ENCODE measurements at places on chromosomes 12 and 14. TPM values are rescaled to one million over a fixed set of nuclear protein-coding genes. Genes with fewer than 3 reads are reported as not detected.
A peak's percentile ranks its signal among the peaks of the same experiment; 100 is the strongest.

The RNASE3 gene
- total RNA-seq: not detected

- no peak for DNase-seq
These were observed 21.3 kb downstream of the GPR68 start for GRCh38 chr14:91223028-91223783.

The STAC3 gene
- 1.6 TPM for total RNA-seq

The FAM181A gene
- 2.4 TPM for total RNA-seq

The FLRT2 gene
- total RNA-seq: 84.0 TPM

The ANG gene
- 0.82 TPM for total RNA-seq

The SERPINA9 gene
- total RNA-seq: not detected

The LRP1-AS gene
- total RNA-seq: not detected

DNA sequence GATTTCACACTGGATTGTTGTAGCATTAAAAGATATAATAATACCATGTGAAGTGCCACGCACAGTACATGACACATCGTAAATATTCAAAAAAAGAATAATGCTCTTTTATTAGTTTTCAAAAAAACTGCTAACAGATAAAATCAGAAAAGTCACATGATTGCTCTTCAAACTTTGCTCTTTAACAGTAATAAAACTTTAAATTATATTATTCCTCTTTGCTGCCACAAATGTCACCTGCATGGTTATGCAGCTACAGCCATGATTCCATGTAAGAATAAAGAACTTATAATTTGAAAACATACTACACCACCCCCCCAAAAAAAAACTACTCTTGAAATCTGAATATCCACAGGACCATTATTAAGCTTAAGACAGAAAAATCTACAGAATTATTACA is 90.0 kb downstream of the SLC2A13 start:
- DNase-seq: no peak

The CPNE6 gene
- 35.5 TPM for total RNA-seq

DNA sequence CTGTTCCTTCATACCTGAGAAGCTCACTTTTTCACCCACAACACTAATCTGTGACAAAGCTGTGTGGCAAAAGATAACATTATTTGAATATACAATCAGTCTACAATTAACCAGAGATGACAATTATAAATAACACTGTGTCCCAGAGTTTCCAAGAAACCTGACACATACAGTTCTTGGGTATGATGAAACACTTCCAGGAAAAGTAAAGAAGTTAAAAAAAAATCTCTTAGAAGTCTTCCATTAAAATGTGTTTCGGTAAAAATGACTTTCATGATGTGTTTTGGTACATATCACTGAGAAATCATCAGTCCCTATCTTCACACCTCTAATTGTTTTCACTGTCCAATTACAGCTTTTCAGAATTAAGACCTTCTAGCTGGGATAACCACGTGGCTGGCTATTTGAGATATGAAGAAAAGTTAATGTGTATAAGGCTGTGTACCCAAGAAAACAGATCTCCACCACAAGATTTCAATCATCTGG is 390.2 kb downstream of the SOX5 start:
- no peak for DNase-seq

DNA sequence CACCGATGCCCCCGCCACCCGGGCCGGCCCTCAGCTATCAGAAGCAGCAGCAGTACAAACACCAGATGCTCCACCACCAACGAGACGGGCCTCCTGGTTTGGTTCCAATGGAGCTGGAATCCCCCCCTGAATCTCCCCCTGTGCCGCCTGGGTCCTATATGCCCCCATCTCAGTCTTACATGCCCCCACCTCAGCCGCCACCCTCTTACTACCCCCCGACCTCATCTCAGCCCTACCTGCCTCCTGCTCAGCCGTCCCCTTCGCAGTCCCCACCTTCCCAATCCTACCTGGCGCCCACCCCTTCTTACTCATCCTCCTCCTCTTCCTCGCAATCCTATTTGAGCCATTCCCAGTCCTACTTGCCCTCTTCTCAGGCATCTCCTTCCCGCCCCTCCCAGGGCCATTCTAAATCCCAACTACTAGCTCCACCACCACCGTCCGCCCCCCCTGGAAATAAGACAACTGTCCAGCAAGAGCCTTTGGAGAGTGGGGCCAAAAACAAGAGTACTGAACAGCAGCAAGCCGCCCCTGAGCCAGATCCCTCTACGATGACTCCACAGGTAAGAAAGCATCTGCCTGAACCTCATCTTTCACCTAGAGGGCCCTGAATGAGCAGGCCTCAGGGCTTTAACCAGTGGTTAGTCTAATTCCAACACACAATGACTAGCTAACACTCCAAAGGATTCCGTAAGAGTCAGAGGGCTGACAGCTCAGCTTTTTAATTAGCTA is 851 bp downstream of the YLPM1 start:
- DNase-seq: no peak

DNA sequence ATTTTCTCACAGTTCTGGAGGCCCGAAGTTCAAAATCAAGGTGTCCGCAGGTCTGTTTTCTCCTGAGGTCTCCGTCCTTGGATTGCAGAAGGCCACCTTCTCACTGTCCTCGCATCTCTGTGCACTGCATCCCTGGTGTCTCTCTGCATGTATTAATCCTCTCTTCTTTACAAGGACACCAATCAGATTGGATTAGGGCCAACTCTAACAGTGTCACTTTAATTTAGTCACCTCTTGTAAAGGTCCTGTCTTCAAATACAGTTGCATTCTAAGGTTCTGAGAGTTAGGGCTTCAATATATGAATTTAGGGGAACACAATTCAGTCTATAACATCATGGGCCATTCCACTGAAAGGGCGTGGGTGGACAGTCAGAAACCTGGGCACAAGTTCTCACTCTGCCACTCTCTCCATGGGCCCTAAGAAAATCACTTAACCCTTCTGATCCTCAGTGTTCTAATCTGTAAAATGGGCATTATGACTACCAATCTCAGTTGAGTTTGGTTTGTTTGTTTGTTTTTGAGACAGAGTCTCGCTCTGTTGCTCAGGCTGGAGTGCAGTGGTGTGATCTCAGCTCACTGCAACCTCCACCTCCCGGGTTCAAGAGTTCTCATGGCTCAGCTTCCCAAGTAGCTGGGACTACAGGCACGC is 41.6 kb upstream of the FGD4 start:
- DNase-seq: no peak

The ABCD2 gene
- 18.3 TPM for total RNA-seq

DNA sequence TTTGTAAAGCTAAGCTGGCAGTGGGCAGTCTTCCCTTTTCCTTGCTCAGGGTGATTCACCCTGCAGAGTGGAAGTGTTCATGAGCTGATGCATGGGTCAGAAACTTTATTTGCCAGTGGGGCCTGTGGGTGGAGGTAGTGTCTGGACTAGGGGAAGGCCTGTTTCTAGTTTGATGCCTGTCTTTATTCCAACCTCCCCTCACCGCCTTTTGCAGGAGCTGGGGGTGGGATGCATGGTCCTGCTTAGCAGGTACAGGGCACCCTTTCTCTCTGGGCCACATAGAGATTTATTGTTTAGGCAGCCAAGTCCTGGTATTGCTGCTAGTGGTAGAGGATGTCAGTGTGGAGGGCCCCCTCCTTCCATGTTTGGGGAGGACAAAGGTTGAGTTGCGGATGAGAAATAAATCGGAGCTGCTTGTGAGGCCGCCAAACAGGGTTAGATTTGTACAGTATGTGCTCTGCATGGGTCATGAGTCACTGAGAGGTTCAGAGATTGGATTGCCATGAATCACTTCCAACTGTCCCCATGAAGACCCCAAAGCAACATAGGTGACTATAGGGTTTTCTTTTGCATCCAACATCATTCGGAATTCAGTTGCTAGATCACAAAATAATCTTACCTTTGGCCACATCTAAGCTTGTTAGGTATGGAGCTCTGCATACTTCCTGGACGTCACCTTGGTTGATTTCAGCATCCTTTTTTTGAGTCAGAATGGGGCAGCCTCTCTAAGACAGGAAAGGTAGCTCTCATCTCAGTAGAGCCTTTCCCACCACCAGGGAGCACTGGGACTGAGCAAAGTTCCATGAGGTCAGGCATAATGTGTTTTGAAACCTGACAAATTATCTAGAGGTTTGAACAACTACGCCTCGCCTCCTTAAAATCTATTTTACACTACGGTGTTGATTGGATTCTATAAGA is 8.8 kb downstream of the SMOC1 start:
- no peak for DNase-seq

DNA sequence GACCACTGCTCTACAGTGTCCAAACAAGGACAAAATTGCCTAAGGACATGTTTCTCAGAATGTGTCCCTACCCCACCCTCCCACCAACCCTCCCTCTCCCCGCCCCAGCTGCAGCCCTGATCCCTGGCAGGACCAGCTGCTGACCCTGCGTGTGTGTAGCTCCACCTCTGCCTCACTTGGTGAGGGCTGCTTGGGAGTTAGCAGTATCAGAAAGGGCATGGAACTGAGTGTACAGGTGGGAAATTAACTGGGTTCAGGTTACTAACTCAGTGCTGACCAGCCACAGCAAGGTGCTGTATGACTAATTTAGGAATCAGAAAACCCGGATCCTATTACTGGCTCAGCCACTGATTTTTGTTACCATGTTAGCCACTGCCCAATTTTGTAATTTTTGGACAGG is 11.3 kb upstream of the PLEKHD1 start:
- no peak for DNase-seq

The PLEKHG7 gene
- not detected for total RNA-seq

DNA sequence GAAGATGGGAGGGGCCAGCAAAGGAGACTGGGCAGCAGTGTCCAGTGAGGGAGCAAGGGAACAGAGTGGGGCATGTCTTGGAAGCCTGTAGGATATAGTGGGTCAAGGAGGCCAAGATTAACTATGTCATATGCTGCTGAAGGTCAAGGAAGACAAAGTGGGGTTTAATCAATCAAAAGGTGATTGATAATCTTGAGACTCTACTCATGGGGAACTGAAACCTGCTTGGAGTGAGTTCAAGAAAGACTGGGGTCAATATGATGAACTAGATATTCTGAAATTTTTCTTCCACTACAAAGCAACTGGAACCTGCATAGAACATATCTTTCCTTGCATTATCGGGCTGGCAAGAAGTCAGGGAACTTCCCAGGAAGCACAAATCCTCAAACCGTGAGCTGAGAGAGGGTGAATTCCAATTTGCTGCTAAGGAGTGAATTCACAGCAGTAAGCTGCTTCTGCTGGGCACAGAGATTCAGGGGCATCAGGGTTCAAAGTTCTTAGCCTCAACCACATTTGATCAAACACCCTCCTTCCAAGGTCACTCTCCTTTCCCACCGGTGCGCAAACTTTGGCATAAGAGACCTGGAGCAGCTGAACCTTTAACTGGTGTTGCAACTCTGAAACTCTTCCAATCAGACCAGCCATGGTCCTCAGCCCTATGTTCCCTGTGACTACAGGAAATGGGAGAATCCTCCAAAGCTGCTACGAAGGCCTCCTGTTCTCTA is 40.3 kb upstream of the DCD start:
- no peak for DNase-seq

The OR4K5 gene
- total RNA-seq: not detected

- DNase-seq: no peak
These were observed 116.0 kb upstream of the NCOR2 start for GRCh38 chr12:124683152-124684124.

The TSPAN19 gene
- total RNA-seq: not detected

- DNase-seq: no peak
These were observed 224.1 kb downstream of the BTG1 start for GRCh38 chr12:91921555-91921954.

DNA sequence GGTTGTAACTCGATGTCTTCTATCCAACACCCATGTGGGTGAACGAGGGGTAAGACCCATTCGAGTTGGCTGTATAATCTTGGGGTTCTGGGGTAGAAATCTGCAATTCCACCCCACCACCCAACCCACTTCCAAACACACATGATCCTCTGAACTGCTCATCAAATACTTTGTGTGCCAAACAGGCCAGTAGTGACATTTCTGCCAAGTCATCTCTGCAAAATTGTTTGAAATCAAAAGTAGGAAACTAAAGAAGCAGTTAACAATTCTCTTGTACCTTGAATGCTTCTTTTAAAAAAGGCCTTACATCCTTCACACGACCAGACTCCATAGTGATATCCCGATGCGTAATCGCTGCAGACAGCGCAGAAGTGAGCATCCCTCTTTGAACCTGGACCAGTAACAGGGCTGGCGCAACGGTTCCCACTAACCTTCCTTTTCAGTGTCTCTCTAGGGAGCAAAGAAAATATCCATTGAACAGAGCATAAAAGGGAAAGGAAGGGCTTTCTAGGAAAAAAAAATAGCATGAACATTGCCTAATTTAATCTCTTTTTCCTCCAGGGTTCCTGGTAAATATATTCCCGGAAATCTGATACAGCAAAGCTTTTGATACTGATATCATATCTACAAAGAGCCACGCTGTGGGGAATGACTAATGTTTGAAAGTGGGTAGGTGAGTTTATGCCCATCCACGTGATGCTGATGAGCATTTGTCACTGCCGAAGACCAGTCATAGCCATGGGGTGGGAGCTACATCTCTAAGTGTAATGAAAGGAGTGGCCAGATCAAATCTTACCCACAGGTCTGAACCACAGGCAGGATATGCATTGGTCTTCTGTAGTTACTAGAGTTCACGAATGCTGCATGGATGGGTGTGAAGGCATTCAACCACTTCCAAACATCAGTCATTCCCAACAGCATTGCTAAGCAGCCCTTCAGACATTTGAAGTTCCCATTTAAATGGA is 14.2 kb downstream of the ESR2 start:
- DNase-seq: no peak

The CSRP2 gene
- total RNA-seq: 298 TPM

The TMEM132C gene
- total RNA-seq: 4.1 TPM

- DNase-seq: no peak
These were observed 71.8 kb downstream of the ZNF664 start for GRCh38 chr12:124044809-124045321.

The TRPV4 gene
- not detected for total RNA-seq

DNA sequence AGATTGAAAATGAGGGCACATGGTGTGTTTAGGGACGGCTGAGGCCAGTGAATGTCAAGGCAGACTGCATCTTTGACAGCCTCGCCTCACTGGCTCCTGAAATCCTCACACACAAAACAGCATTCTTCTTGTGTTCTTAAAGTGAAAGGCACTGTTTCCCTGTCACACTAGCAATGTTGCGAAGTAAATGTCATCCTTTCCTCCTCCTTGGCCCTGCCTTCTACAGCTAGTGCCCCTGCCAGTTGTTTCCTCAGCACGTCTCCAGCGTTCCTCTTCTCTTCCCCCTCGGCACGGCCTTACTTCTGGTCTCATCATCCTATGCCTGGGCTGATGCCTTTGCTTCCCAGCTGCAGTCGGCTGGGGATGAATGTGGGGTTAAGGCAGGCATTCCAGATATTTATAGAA is 129.4 kb upstream of the DNM1L start:
- no peak for DNase-seq

- DNase-seq: peak; percentile 32
These were observed 5.5 kb downstream of the NKX2-1 start for GRCh38 chr14:36514278-36515104.

All from frontal cortex (tissue), 4 donors.